ENCODE measurements at places on chromosomes 13 and 19.

- no peak for DNase-seq
These were observed 7.2 kb downstream of the DNAJC15 start for GRCh38 chr13:43030548-43030947.

GRCh38 chr19:51514866-51515481, 13.4 kb upstream of the SIGLEC12 start:
- no peak for DNase-seq

GRCh38 chr19:47105874-47106273, 7.7 kb downstream of the ZC3H4 start:
- DNase-seq, result no peak

GRCh38 chr13:39379118-39379517, 223.9 kb downstream of the LHFPL6 start:
- no peak for DNase-seq

- no peak for DNase-seq
These were observed 16.2 kb downstream of the SOX21 start for GRCh38 chr13:94696171-94696570.

- no peak for DNase-seq
These were observed 55.8 kb downstream of the AKAP11 start for GRCh38 chr13:42327725-42328124.

GRCh38 chr13:63741029-63741813, 2325.6 kb upstream of the PCDH20 start:
- no peak for DNase-seq

DNA sequence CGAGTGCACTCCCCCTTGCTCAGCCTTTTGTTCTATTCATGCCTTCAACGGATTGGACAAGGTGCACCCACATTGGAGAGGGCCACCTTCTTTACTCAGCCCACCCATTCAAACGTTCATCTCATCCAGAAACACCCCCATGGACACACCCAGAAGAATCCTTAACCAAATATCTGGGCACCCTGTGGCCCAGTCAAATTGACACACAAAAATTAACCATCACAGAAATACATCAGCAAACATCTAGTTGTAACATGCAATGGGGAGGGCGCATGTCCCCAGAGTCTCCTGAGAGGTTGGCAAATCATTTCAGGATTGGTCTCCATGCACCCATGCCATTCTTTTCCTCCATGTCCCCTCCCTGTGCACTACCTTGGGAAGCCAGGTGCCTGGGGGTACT, 167.1 kb downstream of the ZNF536 start:
- no peak for DNase-seq

GRCh38 chr19:40262422-40262821, 22.7 kb downstream of the AKT2 start:
- DNase-seq, result no peak

DNA sequence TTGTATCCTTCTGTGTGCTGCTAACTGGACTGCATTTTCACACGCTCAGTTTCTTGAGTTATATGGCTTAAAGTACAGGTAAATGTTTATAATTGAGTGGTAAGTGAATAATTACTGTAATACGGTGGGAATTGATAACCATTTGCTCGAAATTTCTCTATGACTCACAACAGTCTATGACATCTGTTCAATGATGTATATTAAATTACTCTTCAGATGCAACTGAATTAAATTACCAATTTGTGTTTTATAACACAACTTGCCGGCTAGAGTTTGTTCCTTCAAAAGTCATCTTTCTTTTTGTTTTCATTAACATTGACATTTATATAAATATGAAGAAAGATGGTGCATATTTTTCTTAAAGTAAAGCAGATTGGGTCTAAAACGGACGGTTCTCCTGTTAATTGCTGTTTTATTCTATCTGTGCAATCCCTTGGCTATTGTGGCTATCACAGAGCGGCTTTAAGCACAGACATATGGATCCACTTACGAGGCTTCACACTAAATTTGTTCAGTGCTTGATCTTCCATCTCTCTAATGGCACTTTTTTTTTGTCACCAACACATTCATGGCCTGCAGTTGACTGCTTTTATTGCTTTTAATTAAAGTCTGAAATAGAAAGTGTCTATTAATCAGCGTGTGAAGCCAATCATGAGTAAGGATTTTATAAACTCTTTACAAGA, 1291.6 kb upstream of the SLC10A2 start:
- DNase-seq, result no peak

- DNase-seq, result no peak
These were observed 11.5 kb downstream of the PLEKHA4 start for GRCh38 chr19:48856921-48857320.

DNA sequence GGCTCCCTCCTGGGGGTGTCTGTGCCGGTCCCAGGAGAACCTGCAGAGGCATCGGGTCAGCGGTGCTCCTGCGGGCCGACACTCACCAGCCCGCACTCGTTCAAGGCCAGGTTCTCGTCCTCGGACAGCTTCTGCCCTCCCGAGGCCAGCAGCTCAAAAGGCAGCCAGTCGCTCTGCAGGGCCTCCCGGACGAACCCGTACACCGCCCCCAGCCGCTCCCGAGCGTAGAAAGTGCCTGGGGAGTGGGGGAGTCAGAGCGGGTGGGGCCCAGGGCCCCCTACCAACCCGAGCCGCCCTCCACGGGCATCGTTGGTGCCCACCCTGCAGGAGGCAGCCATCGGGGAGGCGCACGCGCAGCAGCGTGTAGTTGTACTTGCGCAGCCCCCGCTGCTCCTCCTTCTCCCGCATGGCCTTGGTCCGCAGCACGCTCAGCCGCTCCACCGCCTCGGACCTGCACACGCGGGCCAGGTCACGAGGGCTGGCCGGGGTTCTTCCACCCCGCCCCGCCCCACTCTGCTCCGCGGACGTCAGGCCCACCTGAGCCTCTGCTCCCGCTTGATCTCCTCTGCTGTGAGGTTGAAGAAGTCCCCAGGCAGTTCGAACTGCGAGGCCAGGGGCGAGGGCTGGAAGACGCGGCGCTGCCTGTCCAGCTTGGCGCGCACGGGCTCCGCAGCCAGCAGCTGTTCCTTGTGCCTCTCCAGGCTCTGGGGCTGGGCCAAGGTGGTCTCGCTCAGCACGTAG, 11.5 kb downstream of the UBXN6 start:
- no peak for DNase-seq

- DNase-seq, result no peak
These were observed 308.4 kb downstream of the FGF9 start for GRCh38 chr13:21979161-21979806.

DNA sequence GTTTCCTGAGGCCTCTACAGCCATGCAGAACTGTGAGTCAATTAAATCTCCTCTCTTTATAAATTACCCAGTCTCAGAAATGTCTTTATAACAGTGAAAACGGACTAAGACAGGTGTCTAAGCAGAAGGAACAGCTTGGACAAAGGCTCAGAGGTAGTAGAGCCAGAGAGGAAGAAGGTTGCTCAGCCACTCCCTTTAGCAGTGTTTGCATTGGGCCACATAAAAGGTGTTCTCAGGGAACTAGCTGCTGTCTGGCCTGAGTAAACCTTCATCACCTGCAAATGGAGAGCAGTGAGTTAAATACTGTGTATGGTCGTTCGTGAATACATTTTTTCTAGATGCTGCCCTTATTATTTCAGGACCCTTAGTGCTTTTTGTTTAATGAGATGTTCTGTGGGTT, 383.4 kb downstream of the EFNB2 start:
- DNase-seq, result no peak

- DNase-seq, result no peak
These were observed 1825.3 kb downstream of the SLITRK5 start for GRCh38 chr13:89496478-89496877.

GRCh38 chr13:86870444-86870843, 800.7 kb upstream of the SLITRK5 start:
- DNase-seq, result no peak

DNA sequence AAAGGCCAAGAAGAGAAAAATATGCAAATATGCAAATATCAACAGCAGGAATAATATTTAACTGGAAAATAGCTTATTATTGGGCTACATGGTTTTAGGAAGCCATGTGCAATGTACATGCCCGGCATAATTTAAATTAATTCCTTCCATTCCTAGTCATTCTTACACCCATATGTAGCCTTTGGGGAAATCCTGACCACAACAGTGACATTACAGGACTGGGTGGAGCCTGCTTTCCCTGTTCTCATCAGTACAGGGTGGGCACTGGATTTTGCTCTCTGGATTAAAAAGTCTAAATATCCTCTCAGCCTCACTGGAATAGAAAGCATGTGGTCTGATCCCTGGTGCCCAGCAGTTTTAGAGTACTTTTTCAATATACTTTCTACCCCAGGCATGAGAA, 198.2 kb downstream of the DNAJC15 start:
- no peak for DNase-seq

GRCh38 chr19:23222998-23223652, 27.1 kb downstream of the ZNF724 start:
- no peak for DNase-seq

DNA sequence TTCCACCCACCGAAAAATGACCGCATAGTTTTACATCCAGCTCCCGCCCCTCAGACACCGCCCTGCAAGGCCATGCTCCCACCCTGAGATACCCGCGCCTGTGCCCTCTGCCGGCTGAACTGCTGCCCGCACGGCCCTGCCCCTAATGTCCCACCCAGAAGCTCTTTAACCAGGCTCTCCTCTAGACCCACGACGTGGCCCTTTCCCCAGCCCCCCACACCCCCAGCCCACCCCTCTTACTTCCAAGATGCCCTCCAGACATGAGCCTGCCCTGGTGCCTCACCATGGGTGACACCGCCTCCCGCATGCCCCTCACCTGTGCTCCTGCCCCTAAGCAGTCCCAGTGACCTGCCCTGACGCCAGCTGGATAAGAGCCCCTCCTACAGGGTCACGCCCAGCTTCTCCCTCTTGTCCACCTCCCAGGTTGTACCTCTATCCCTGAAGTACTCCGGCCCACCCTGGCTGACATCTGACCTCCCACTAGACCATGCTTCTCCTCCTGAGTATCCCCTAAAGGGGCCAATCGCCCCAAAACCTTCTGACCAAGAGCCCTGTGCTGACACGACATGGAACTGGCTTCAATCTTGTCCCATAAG, 51.2 kb downstream of the COLGALT1 start:
- no peak for DNase-seq

- no peak for DNase-seq
These were observed 8.9 kb upstream of the CYP4F3 start for GRCh38 chr19:15631817-15632216.

All from NCI-H187 treated with DMSO at 0.1 percent for 48 hours (cell line).